ENCODE measurements at places on chromosomes 1 and 21.

DNA sequence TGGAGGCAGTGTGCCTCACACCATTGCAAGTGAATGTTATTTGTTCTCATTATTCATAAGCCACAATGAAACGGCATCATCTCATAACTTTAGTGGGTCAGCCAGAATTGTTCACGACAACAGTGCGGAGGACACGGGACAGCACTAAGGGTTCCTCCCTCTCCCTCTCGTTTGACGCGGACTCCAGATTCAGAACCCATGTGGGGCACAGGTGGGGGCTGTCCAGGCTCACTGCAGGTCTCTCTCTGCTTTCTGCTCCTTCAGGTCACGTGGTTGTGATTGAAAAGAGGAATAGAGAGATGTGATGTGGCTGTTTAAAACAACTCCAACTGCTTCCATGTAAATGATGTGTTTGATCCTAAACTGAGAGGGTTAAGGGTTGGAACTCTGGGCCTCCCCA is 13.5 kb downstream of the RUNX1 start:
- DNase-seq, result no peak

DNA sequence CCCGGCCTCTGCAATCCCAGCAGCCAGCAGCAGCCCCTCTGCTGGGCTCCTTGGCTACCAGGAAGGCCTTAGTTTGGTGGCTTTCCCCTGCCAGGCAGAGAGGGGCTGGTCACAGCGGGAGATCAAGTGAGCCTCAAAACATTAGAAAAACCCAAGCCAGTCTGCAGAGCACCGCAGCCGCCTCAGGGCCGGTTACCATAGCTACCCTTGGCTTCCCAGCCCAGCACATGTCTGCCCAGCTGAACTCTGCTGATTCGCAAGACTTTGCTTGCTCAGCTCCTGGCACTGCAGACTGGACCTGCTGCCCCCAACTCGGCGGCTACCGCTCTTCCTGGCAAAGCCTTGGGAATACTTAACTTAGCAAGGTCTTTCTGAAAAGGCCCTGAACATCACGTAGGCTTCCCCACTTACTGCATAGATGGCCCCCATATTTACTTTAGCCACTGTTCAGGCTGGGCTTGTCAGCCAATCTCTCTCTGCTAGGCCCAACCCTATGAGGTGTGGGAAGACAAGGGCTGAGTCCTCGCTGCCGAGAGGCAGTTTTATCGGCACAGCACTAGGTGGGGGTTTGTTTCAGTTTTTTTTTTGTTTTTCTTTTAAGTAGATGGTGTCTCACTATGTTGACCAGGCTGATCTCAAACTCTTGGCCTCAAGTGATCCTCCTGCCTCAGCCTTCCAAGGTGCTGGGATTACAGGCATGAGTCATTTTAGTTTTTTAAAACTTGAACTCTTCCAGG is 28.6 kb upstream of the PLEKHG5 start:
- DNase-seq, result peak; percentile 70

DNA sequence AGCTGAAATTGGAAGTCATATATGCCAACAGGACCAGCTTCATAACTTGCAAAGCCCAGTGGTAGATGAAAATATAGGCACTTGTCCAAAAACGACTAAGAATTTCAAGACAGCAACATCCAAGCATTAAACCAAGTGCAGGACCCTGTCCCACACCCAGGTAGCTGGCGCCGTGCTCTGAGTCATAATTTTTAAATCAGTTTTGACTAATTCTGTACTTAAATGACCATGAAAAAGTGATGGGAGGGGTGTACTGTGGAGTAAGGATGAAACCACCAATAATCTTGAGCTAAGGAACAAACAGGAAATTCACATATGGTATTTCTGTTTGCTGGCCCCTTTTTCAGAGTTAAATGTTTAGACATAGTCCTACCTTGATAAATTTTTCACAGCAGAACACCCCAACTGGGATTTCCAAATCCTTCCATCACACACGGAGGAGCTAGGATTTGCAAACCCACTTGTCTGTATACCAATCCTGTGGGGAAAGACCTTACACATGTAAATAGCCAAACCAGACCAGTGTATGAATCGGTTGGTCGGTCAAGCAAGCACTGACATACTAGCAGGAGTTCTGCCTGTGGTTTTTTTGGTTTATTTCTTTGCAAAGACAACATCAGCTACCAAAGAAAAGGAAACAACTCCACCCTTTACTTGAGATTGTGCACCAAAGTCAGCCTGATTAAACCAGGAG is 235.7 kb upstream of the RAB4A start:
- DNase-seq, result no peak

GRCh38 chr1:71695821-71696220 is 586.5 kb downstream of the NEGR1 start:
- DNase-seq, result no peak

- DNase-seq, result no peak
Measured at GRCh38 chr1:172951730-172952365, 98.9 kb downstream of the TNFSF18 start.

GRCh38 chr1:68231627-68232288 is 565 bp downstream of the WLS start:
- DNase-seq, result no peak

GRCh38 chr1:111269825-111270406 is 20.7 kb upstream of the CHIA start:
- DNase-seq, result no peak

GRCh38 chr21:44326716-44327602 is 12.2 kb downstream of the CFAP410 start:
- no peak for DNase-seq

- DNase-seq, result no peak
Measured at GRCh38 chr21:44443891-44444285, 11.4 kb upstream of the LRRC3 start.

GRCh38 chr21:27683292-27683691 is 716.4 kb upstream of the ADAMTS5 start:
- no peak for DNase-seq

DNA sequence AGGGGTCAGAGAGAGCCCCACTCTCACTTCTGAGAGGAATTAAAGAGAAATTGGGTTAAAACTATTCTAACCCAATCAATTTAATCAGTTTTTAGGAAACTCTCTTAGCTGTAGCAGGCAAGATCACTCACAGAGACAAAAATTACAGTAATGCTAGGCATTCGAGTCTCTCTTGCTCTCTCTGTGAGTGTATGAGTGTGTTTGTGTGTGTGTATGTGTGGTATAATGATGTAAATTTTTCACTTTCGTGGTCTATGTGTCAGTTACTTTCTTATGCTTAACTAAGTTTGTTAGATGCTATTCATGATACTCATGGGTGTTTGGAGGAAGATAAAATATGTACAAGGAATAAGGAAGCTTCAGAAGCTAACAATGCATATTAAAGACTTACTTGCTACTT is 131.3 kb downstream of the FASLG start:
- DNase-seq, result no peak

DNA sequence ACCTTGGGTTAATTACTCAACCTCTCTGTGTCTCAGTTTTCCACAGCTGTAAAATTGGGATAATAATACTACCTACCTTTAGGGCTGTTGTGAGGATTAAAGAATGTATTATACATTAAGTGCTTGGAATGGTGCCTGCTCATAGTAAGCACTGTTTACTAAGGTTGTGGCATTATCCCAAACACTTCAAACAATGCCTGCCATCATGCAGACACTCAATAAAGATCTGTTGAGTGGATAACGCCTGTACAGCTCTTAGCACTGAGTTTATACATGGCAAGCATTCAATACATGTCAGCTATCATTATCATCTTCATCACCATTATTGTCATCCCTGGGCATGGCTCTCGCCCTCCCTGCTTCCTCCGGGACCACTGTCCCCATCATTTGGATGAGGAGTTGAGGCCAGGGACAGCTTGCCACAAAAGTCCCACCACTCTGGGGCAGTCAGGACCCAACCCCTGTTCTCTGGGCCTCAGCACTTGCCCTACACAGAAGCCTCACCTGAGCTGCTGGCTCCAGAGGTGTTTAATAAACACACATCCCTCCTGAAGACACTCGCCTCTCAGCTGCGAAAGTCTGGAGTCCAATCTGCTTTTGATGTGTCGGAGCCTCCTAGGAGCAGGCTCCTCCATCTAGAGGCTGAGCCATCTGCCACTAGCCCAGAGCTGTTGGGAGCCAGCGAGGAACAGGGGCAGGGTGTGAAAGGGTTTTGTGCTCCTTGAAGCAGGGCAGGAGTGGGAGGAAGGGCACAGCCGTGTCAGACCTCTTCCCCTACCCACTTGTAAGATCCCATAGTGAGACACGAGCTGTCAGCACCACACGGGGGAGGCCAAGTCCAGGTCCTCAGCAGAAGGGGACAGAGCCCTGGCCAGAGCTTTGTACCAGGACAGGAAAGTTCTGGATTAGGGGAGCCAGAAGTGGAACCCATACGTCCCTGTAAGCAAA is 80.9 kb upstream of the ZC3H12A start:
- no peak for DNase-seq

- DNase-seq, result no peak
Measured at GRCh38 chr1:238964631-238965030, 421.7 kb upstream of the CHRM3 start.

- no peak for DNase-seq
Measured at GRCh38 chr1:38046333-38046883, at the start of gene POU3F1. Gene POU3F1, minus strand, starts transcription at chr1:38046793. Its CDS starts 50 bp downstream, at chr1:38046743.

DNA sequence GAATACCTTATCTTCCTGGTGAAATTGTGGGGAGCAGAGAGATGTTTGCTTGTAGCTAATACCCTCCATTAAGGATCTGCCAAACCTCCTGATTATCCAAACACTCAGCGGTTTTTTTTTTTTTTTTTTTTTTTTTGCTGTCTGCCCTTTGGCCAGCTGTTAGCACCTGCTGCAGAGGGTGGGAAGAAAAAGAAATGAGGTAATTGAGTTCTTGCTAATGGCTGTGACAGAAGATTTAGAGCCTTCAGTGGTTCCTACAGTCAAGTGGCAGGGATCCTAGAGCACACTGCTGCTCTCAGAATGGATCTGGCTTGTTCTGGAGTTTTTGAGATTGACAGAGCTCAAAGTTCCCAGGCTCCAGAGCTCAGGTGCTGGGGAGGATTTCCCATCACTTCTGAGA is 342.5 kb downstream of the DISC1 start:
- DNase-seq, result no peak

DNA sequence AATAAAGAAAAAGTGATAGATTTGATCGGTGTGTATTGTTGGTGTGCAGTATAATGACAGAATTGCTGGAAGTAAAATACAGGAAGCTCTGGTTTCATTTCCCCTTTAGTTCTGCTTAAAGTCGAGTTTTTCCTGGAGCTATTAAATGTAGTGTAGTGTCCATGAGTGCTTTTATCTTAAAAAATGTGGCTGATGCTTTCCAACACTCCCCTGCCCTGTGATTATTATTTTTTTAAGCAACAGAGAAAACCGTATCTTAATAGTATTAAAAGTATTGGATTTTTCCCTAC is 1.1 kb downstream of the LGALS8 start:
- DNase-seq, result no peak

DNA sequence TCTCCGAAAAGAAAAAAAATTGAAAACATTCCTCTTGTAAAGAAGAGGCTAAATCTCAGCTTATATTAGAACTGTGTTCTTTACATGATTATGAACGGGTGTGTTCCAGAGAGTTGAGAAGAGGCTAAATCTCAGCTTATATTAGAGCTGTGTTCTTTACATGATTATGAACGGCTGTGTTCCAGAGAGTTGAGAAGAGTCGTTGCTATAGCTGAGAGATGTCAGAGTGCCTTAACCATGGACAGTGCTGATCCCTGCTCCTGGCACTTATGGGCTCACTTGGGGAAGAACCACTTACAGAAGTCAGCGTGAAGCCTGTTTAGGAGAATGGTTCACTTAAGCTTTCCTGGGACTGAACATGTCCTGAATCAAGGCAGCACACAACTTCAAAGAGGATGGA is 35.0 kb downstream of the SLC35F3 start:
- no peak for DNase-seq

DNA sequence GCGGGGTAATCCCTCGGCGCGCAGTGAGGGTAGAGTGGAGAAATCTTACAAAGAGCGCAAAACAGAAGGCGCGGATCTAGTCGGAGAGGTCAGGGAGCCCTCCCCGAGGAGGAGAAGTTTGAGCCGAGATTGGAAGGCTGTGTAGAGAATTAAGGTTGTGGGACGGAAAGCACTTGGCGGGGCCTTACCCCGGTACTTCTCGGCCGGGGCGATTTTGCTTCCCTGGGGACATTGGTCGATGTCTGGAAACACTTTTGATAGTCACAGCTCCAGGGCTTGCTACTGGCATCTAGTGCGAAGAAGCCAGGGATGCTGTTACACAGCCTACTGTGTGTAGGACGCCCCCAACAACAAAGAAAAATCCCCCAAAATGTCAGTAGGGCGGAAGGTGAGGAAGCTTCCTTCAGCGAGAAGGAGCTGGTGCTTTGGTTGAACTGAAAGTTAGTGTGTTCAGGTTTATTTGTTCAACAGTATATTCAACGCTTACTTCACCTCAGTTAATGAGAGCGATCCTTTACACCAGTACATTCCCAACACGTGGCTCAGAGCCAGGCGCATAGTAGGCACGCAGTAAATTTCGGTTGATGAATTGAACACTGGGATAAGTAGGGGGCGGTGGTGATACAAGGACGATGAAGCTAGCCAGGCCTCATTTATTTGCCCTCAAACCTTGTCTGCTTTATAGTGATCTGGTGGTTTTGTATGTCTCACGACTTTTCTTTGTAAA is 807 bp downstream of the CEP85 start:
- no peak for DNase-seq

GRCh38 chr1:58401991-58402390 is 144.5 kb downstream of the OMA1 start:
- no peak for DNase-seq

DNA sequence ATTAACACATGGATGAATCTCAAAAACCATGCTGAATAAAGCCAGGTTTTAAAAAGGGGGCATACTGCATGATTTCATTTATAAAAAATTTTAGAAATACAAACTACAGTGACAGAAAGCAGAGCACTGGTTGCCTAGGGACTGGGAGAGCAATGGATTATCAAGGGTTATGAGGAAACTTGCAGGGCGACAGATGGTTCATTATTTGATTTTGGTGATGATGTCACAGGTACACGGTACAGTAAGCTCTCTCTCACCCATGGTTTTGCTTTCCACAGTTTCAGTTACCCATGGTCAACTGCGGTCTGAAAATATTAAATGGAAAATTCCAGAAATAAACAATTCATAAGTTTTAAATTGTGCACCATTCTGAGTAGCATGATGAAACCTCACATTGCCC is 14.1 kb downstream of the VAMP4 start:
- DNase-seq, result no peak

DNA sequence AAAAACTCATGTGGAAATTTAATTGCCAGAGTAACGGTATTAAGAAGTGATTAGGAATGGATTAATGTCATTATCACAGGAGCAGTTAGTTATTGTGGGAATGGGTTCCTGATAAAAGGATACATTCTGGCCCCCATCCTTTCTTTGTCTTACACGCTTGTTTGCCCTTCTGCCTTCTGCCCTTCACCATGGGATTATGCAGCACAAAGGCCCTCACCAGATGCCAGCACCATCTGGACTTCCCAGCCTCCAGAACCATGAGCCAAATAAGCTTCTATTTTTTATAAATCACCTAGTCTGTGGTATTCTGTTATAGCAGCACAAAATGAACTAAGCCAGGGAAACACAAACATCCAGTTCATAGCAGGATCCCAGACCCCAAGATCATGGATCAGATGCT is 33.9 kb upstream of the POU2F1 start:
- DNase-seq, result no peak
